ENCODE measurements at places on chromosomes 2 and 18.

- no peak for DNase-seq
Observed at GRCh38 chr2:8388781-8389180, 293.1 kb upstream of the ID2 start.

GRCh38 chr2:39150890-39151497 is 30.1 kb upstream of the SOS1 start:
- no peak for DNase-seq

DNA sequence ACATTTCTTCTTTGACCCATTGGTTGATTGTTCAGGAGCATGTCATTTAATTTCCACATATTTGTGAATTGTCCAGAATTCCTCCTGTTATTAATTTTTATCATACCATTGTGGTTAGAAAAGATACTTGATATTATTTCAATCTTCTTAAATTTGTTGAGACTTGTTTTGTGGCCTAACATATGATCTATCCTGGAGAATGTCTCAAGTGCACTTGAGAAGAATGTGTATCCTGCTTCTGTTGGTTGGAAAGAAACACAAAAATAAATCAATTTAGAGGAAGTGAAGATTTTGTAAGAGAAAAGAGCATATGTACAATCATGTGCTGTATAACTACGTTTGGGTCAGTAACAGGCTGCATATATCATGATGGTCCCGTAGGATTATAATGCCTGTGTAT is 118.6 kb upstream of the CDC42EP3 start:
- no peak for DNase-seq

DNA sequence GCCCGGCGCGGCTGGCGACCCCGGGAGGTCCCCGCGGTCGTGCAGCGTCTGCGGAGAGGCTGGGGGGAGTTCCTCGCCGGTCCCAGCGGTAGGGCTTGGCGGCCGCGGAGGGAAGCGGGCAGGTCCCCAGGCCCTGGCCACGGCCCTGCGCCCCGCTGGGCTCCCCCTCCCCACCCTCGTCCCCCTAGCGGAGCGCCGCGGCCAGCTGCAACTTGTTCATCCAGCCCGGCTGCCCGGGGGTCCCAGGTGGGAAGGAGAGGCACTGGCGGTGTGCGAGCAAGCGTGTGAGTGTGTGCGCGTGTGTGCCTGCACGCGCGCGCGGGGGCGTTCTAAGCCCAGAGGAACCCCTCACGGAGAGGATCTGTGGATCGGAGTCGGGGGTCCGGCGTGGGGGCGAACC is 1.3 kb downstream of the PTPRM start:
- no peak for DNase-seq

- DNase-seq = no peak
Observed at GRCh38 chr2:61978522-61978921, 73.0 kb downstream of the COMMD1 start.

DNA sequence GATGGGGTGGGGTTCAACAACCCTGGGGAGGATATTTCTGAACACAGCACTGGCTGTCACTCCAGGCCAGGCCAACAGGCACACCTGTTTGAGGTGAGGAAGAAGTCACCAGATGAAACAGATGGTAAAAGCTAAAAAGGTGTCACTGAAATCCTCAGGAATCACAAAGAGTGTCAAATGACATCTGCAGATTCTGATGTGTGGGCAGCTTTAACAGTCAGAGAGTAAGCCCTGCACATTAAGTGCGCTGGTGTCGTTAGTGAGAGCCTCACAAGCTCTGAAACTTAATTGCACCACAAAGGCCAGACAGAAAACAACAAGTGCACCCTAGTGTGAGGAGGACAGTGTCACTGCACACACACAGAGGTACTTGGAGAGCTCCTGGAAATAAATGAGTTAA is 13.6 kb downstream of the FLACC1 start:
- no peak for DNase-seq

- no peak for DNase-seq
Observed at GRCh38 chr2:217023611-217024010, 163.7 kb upstream of the TNP1 start.

GRCh38 chr2:147782141-147782930 is 62.5 kb upstream of the ACVR2A start:
- DNase-seq = no peak

GRCh38 chr2:101806701-101807100 is 109.2 kb downstream of the MAP4K4 start:
- no peak for DNase-seq

DNA sequence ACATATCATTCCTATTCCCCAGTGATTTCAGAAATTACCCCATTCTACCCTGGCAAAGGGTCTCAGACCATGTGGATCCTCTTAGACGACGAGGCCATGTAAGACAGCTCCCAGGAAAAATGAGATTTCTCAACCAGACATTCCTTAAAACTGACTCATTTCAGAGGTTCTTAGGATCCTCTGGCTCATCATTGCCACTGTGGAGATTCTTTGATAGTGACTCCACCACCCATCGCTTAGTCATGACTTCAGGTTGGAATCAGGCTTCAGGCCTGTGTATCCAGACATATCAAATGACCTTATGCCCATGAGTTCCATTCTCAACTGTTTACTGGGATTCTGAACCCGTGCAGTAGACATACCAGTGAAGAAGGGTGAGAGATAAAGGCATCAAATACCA is 245.6 kb upstream of the TCF4 start:
- DNase-seq = no peak

DNA sequence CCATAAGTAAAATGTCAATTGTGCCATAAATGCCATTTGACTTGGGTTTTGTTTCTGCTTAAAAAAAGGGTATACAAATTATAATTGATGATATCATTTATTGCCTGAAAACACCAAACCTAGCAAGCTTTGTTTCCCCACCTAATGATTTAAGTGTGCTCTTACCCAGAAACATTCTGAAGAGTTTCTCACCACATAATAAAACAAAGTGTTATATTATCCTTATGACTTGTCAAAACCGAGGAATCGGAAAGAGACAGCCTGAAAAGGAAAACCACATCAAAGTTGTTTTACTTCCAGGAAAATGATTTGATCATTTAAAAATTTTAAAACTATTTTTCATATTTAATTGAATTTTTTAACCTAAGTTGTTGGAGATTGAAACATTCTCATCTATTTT is 170.5 kb upstream of the SLC39A10 start:
- no peak for DNase-seq

Data from stimulated activated CD4-positive, alpha-beta T cell treated with anti-CD3 and anti-CD28 coated beads, Interleukin-1b, Interleukin-23, amount 100 ng/mL, for 24 hours (primary cell).